ENCODE measurements at places on chromosomes 13 and 19. TPM values are rescaled to one million over a fixed set of nuclear protein-coding genes. Genes with fewer than 3 reads are reported as not detected.

The GRIK5 gene
- total RNA-seq: 6.9 TPM

The CCL25 gene
- total RNA-seq: not detected

The GPR12 gene
- total RNA-seq: 0.65 TPM

The TMEM150B gene
- 1.9 TPM for total RNA-seq

The DCLK1 gene
- total RNA-seq: 13.5 TPM

The CDADC1 gene
- total RNA-seq: 9.4 TPM

The TEX26 gene
- total RNA-seq: not detected

The ATP4A gene
- total RNA-seq: not detected

The ATP12A gene
- total RNA-seq: 0.10 TPM

The ZNF560 gene
- not detected for total RNA-seq

The ELF1 gene
- 124 TPM for total RNA-seq

The ZNF790 gene
- total RNA-seq: 11.3 TPM

The CCDC9 gene
- 37.2 TPM for total RNA-seq
